CD4-positive, alpha-beta T cell treated with Interleukin-10 for 1 hour (primary cell): ENCODE measurements at places on chromosomes 13 and 19.

GRCh38 chr19:23377276-23377675 is 18.0 kb downstream of the ZNF91 start:
- no peak for DNase-seq

- DNase-seq: no peak
Observed at GRCh38 chr13:77548095-77548494, 12.6 kb downstream of the SCEL start.

- no peak for DNase-seq
Observed at GRCh38 chr19:3336351-3336679, 30.1 kb upstream of the NFIC start.

DNA sequence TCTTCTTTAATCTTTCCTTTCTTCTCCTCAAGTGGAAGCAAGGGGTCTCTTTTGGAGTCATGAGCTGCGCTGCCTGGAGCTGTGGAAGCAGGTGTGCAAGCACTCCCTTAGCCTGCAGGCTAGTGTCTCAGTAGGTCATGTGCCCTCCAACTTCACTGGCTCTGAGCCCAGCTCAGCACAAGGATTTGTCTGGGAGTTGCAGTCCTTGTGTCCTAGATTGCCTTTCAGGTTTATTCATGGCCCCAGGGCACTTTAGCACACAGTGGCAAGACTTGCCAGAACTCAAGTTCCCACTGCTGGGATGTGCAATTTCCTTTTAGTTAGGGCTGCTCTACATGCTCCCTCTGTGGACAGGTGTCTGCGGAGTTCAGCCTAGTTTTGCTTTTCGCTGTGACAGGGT is 211.7 kb downstream of the LIG4 start:
- no peak for DNase-seq

- DNase-seq: no peak
Observed at GRCh38 chr13:58946274-58946673, 1217.5 kb downstream of the DIAPH3 start.

- no peak for DNase-seq
Observed at GRCh38 chr19:28168557-28168956, 1044.4 kb downstream of the UQCRFS1 start.

- no peak for DNase-seq
Observed at GRCh38 chr13:73479351-73479750, 420.5 kb downstream of the KLF5 start.

- no peak for DNase-seq
Observed at GRCh38 chr19:10662384-10663251, 8.5 kb downstream of the ILF3 start.

- no peak for DNase-seq
Observed at GRCh38 chr19:4173479-4174212, 8.7 kb downstream of the SIRT6 start.

- DNase-seq: no peak
Observed at GRCh38 chr19:2331601-2332246, 3.2 kb downstream of the SPPL2B start.

GRCh38 chr19:46984077-46985010 is 35.3 kb upstream of the NPAS1 start:
- no peak for DNase-seq

DNA sequence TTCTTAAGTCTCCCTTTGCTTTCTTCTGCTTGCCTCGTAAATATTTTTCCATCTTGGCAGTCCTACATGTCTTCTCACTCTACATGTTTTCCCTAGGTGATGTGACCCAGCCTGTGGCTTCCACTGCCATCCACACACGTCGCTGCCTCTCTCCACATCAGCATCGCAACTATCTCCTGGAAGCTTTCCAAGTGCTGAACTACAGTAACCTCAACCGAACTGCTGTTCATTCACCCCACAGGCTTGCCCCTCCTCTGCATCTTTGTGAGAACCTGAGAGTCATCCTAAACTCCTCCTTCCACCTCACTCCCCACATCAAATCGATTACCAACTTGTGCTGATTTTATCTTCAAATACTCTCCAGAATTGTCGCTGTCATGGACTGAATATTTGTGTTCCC is 41.2 kb upstream of the USPL1 start:
- peak; percentile 71 for DNase-seq

- no peak for DNase-seq
Observed at GRCh38 chr19:30131246-30131645, 189.2 kb downstream of the URI1 start.
